ENCODE measurements at places on chromosomes 5 and 9.

GRCh38 chr5:172388246-172388733 is 66.0 kb downstream of the SH3PXD2B start:
- DNase-seq, result no peak

DNA sequence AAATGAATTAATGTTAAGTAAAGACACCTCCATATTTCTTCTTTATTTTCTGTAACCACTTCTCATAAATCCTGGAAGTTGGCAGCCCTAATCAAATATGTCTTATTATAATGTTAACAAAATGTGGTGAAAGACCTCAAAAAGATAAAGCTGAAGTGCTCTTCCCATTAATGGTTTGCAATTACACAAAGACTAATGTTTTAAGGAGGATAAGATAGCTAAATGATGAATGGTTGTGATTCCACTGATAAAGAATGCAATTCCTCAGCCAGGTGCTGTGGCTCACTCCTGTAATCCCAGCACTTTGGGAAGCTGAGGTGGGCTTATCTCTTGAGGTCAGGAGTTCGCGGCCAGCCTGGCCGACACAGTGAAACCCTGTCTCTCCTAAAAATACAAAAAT is 125.8 kb upstream of the SNX2 start:
- DNase-seq, result no peak

- no peak for DNase-seq
These were observed 309.1 kb downstream of the PSAT1 start for GRCh38 chr9:78606001-78606379.

- no peak for DNase-seq
These were observed 30.9 kb upstream of the OLFM1 start for GRCh38 chr9:135056541-135056940.

DNA sequence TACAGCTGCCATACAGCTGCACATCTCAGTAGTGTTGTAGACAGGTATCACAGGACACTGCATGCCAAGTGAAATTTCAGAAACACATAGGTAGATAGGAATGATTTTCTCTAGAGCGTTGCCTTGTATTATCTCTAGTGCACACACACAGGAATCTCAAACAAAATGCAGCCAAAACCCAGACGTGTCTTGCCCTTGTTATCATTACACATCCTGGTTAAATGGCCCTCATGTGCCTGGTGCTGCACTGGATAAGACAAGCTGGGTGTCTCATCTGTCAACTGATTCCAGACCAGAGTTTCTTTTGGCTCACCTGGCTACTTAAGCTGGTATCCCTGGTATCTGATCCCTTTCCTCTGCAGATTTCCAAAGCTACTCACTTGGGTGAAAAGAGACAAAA is 59.7 kb downstream of the SAXO1 start:
- no peak for DNase-seq

GRCh38 chr5:164972973-164973372 is 1467.6 kb downstream of the MAT2B start:
- no peak for DNase-seq

Measured in stimulated activated CD8-positive, alpha-beta memory T cell treated with anti-CD3 and anti-CD28 coated beads, Interleukin-15, amount 100 ng/mL, for 48 hours (primary cell).